ENCODE measurements at places on chromosomes 6 and 20.

- DNase-seq: peak; percentile 25
These were observed 60.4 kb downstream of the SRC start for GRCh38 chr20:37406010-37406998.

DNA sequence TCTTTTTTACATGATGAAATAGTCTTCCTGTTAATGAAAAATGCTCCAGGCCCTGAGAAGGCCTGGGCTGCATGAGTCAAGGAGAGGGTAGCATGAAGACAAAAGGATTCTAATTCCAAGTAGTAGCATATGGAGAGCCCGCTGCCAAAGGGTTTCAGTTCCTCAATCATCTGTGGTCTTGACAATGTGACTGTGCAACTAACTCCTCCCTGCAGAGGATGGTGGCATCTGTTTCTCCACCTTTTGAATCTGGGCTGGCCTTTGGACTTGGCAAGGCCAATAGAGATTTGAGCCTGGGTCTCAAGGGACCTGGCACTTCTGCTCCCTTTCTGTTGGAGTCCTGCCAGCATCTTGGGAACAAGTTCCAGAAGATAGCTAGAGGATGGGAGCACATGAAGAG is 35.1 kb upstream of the ANKEF1 start:
- DNase-seq: no peak

DNA sequence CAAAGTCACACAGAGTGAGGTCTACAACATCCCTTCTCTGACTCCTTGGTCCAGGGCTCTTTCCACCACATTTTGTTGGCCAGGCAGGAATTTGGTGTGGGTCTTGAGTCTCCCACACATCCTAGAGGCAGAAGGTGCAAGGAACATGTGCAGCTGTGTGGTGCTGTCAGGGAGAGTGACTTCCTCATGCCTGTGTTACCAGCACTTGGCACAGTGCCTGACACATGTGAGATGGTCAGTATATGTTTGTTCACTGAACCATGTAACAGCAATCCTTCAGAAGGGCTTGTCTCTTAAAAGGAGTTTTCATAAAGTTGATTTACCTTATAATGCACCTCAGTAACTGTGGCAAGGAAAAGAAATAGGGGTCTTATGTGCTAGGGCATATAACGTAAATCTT is 168.5 kb downstream of the CDC5L start:
- no peak for DNase-seq

DNA sequence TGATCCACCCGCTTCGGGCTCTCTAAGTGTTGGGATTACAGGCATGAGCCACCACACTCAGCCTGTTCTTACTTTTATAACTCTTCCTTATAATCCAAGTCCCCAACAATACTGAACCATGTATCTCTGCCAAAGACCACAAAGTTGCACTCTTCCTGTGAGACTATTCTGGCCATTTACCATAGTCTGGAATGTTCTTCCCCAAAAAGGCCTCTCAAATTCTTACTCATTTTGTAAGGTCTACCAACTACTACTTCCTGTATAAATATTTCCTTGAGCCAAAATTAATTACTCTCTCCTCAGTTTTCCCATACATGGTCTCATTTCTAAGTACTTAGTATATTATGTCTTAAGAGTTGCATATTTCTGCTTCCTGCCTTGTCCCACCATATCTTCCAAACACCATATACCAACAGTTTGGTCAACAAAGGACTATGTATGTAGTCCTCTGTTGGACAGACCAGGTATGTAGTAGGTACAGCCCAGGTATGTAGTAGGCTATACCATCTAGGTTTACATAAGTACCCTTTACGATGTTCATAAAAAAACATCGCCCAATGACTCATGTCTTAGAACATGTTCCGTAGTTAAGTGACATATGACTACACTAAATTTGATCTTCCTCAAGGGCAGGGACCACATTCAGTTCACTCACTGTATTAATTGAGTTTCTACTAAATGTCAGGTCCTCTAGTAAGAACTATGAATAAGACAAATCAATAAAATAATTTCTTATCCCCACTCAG is 22.0 kb downstream of the RANBP9 start:
- DNase-seq: peak; percentile 31

GRCh38 chr20:14830899-14831298 is 493.5 kb upstream of the FLRT3 start:
- no peak for DNase-seq

Data from cardiac fibroblast (primary cell).